Activated naive CD4-positive, alpha-beta T cell (primary cell): ENCODE measurements at places on chromosomes 7 and 10.

- DNase-seq, result no peak
These were observed 587.0 kb downstream of the SDK1 start for GRCh38 chr7:3888096-3888495.

DNA sequence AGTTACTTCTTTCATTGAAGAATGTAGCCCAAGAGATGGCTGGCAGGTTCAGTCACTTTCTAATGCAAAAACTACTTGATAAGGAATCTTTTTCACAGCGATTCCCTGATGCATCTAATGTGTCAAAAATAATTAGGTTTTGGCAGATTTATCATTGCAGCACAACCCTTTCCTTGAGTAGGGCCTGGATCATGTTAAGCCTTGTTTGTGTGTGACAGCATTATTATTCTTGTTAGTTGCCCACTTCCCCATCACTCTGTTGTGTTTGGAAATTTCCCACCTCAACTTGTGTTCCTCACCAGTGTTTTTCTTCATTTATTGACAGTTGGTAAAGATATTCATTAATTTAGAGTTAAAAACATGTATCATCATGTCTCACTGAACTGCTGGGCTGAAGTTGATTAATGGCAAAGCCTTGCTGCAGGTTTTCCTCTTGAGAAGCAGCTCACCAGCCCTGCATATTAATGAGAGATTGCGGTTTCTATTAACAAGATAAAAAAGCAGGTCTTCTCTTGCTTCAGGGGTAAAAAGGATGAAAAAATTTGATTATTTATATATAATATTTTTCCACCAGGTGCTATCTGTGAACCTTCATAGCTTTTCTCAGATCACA lies 233.3 kb upstream of the MDFIC start:
- no peak for DNase-seq

GRCh38 chr10:22489467-22489866 lies 144.2 kb downstream of the SPAG6 start:
- no peak for DNase-seq

DNA sequence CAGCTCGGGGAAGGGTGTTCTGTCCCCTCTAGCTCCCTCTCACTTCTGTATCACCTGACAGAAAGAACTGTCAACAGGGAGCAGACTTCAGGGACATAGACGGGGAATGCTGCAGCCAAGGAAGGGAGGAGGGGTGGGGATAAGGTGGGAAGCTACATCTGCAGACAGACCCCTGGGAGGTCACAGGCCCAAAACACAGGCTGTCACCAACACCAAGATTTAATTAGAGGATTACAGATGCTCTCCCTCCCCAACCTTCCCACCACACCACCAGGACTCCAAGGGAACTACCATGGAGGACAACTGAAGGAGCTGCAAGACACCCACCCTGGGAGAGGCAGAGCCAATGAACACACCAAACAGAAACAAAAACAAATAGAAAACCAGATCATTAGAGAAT lies 425.2 kb upstream of the VSTM2A start:
- no peak for DNase-seq

DNA sequence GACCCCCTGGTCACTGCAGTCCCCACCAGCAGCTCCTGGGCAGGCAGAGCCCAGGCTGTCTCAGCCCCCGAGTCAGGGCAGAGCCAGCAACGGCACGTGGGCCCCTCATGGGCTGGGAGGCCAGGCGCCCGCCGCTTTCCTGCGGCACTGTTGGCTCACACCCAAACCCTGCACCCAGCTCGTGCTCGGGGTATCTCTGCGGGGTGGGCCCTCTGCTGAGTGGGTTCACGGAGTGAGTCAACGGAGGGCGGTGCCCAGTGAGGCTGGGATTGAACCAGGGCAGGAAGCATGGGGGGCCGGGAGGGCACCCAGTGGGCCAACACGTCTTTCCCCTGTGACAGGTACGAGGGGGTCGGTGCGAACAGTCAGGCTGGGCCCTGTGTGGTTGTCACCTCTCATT lies 28.9 kb downstream of the ADAP1 start:
- peak; percentile 19 for DNase-seq

DNA sequence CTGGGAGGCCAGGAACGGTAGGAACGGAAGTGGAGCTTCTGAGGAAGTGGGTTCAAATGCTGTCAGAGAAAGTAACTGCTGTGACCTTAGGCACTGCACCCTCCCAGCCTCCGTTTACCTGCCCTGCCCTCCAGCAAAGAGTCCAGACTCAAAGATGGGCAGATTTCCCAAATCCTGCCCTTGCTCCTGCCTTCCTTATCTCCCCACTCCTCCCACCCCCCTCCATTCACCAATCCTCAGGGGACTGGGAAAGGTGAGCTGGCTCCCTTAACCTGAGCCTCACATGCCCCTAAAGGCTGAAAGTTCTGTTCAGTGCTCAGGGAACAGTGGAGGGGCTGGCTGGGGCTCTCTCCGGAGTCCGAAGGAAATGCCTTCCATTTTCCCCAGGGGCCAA lies 161.6 kb downstream of the SH3PXD2A start:
- DNase-seq, result no peak

GRCh38 chr10:130041451-130042371 lies 68.9 kb downstream of the C10orf143 start:
- no peak for DNase-seq

GRCh38 chr10:36759141-36759805 lies 366.1 kb upstream of the ANKRD30A start:
- no peak for DNase-seq

GRCh38 chr7:16961641-16962040 lies 79.9 kb upstream of the AGR3 start:
- no peak for DNase-seq

GRCh38 chr7:136348542-136349192 lies 371.5 kb upstream of the MTPN start:
- no peak for DNase-seq

DNA sequence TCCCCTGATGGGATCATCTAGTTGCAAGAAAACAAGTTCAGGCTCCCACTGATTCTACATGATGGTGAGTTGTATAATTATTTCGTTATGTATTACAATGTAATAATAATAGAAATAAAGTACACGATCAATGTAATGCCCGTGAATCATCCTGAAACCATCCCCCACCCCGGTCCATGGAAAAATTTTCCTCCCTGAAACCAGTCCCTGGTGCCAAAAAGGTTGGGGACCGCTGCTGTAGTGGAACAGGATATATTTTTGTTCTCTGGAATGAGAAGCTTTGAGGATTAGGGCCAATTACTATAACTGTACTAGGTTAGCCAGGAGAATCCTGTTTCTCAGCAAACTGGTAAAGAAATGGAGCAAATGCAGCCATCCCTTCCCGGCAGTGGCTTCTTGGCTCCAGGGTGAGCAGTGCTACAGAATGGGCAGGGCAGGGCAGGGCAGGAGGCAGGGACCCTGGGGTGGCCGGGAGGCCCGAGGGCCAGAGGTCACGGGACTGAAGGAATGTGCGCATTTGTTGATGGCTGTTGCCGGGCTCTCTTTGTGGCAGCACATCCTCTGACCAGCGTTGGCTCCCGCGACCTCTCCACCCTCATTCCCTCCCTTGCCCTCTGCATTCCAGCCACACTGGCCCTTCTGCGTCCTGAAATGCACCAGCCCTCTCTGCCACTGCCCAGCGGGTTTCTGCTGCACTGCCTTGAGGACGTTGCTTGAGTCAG lies 162.3 kb upstream of the NPS start:
- no peak for DNase-seq

DNA sequence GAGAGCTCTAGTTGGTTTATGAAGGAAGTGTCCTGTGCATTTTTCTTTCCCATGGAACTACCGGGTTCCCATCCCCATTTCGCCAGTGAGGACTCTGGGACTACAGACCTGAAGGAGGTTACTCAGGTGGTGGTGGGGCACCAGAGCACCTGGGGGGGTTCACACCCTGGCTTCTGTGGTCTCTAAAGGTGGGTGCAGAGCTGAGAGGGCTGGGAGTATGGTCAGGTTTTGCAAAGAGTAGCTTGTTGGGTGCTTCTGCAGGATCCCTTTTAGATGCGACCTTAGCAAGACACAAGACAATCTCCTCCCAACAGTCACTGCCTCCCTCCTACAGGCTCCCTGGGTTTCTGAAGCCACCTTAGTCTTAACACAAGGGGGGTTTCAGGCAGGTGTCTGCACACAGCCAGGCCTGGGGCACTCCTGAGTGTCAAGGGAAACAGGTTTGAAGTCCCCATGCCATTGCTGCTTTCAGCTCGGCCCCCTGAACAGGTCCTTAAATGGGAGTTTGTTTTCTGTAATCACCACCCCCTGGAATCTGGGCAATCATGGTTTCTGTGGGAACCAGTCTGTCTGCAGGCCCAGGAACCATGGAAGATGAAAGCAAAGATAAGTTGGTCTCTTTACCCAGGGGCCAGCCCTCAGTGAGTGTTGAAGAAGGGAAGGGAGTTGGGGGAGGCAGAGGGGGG lies 9.9 kb upstream of the CXCL12 start:
- DNase-seq, result no peak

GRCh38 chr7:94056796-94057207 lies 52.6 kb upstream of the BET1 start:
- no peak for DNase-seq

- no peak for DNase-seq
These were observed 19.0 kb downstream of the EBF3 start for GRCh38 chr10:129945064-129945463.

- no peak for DNase-seq
These were observed 239.1 kb upstream of the MEOX2 start for GRCh38 chr7:15925608-15926007.

- no peak for DNase-seq
These were observed 91.7 kb downstream of the CCDC3 start for GRCh38 chr10:12909836-12910185.

- DNase-seq, result no peak
These were observed 11.0 kb downstream of the RHBDD2 start for GRCh38 chr7:75889826-75890225.

GRCh38 chr7:135803143-135803542 lies 54.5 kb upstream of the FAM180A start:
- no peak for DNase-seq

DNA sequence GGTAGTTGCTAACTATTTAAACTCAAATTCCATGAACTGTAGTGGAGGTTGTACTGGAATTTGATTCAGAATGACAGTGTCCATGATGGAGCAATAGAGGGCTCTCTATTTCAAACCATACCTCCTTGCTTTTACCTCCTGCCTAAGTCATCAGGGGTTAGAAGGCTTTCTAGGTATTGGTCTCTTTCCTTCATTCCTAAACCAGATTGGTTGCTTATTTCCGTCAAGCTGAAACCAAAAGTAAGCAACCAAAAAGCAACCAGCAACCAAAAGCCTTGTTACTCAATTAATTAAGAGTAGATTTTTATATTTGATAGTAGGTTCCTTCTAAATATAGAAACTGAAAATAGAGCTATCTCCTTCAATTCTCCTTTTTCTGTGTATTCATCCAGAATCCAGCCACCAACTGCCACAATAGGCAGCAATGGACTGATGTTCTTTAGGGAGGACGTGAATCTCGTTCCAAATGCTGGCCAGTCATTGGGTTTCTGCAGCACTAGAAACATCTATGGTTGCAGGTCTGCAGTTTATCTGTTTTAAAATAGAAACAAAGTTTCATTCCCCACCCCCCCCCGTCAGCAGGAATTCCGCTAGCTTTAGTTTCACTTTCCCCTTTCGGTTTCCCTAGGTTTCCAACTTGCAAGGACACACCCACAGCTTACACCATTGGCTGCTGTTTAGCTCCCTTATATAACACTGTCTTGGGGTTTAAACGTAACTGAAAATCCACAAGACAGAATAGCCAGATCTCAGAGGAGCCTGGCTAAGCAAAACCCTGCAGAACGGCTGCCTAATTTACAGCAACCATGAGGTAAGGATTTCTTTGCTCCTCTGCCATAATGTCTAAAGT lies at the start of gene IFIT1:
Gene IFIT1, plus strand, starts transcription at position 717 of the 850 bp plus-strand sequence. Its CDS starts 90 bp downstream, at position 807.
- peak; percentile 27 for DNase-seq

- no peak for DNase-seq
These were observed 220.0 kb downstream of the LRMDA start for GRCh38 chr10:75651417-75651816.

DNA sequence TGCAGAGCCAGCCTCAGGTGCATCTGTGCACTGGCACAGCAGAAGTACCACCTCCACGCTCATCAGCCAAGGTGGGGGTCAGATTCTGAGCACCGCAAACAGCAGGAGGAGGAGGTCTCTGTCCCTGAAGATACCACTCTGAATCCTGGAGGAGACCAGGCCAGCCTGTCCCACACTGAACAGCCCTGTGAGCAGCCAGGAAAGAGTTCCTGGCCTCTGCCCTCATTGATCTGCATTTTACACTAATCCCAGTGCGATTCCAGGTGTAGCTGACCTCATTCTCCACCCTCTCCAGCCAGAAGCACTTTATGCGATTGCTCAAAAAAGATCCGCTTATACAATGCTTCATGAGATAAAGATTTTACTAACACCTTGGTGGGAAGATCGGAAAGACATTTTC lies 99.1 kb upstream of the CACUL1 start:
- no peak for DNase-seq

DNA sequence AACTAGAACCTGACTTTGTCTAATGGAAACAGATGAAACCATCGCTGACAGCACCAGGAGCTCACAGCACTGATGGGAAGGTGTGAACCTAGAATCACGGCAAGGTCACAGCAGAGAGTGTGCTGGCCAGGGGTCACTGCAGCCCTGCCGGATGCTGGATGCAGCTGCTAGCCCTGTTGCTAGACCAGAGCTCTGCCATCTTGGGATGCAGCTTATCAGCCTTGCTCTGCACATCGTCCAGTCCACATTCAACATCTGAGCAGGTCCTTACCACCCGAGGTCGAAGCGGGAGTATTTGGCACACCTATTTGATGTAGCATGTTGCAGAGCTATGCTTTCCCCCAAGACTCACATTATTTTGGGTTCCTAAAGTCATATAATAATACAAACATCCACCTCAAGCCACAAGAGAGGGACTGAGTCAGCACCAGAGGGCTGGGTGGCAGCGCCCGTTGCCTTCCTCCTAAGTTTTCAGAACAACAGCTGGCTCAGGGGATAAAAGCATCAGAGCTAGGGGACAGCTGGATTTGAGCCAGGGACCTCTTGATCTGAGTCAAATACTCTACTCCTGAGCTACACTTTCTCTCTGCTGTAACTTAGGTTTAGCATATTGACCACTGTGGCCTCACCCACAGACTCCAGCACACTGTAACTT lies 135.3 kb downstream of the ZNF467 start:
- no peak for DNase-seq

GRCh38 chr7:68770649-68771048 lies 827.6 kb upstream of the AUTS2 start:
- DNase-seq, result no peak

- no peak for DNase-seq
These were observed 80.4 kb downstream of the UBE3C start for GRCh38 chr7:157219154-157219553.

DNA sequence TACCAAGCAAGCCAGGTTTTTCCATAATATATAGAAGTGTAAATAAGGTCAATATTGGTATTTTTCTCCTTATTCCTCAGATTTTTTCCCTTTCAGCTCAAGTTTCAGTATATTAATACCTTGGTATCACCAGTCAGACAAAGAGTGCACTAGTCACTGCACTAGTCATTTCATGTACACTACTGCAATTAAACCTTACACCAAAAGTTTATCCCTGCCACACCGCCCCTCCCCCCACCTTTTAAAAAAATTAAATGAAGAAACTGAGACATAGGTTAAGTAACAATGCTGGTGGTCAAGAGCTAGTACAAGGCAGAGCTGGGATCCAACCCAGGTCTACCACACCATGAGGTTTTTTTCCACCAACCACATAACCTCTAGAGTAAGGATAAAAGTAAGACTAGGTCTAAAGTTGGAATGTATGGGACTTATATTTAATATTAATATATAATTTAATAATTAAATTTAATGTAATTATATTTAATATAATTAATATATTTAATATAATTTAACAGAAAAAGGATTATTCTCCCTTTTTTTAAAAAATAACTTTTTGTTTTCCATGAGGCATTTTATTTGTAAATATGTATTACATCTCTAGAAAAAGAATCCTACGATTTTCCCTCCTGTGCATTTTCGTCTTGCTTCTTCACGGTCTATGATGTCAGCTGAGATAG lies 68.5 kb downstream of the NT5C2 start:
- DNase-seq, result no peak

- no peak for DNase-seq
These were observed 5.1 kb upstream of the CYP26A1 start for GRCh38 chr10:93068411-93069244.
